ENCODE measurements at places on chromosomes 2 and 18.

- H3K4me3 ChIP-seq, result no peak overlapping the region
- peaks cover 97% of the 10 kb centered on the region for H3K27me3 ChIP-seq
Measured at GRCh38 chr2:118858485-118859156, 11.2 kb upstream of the EN1 start.

GRCh38 chr2:38509314-38509946 lies 93.3 kb downstream of the HNRNPLL start:
- peaks cover 7% of the 10 kb centered on the region for H3K4me1 ChIP-seq
- DNase-seq, result no peak
- no peak overlapping the region for H3K4me3 ChIP-seq
- H3K36me3 ChIP-seq, result no peaks in the 10 kb centered on the region

- H3K36me3 ChIP-seq, result no peaks in the 10 kb centered on the region
- no peak overlapping the region for H3K27ac ChIP-seq
- peaks cover 26% of the 10 kb centered on the region for H3K4me1 ChIP-seq
- H3K27me3 ChIP-seq, result no peaks in the 10 kb centered on the region
Measured at GRCh38 chr2:160322320-160322719, 122.2 kb upstream of the ITGB6 start.

- H3K4me1 ChIP-seq, result peaks cover 14% of the 10 kb centered on the region
- H3K27me3 ChIP-seq, result peaks cover 5% of the 10 kb centered on the region
- H3K27ac ChIP-seq, result peak overlapping the region; percentile 6
- no peaks in the 10 kb centered on the region for H3K36me3 ChIP-seq
Measured at GRCh38 chr2:23380562-23381065, 4.4 kb upstream of the KLHL29 start.

- no peaks in the 10 kb centered on the region for H3K36me3 ChIP-seq
- no peak overlapping the region for H3K27ac ChIP-seq
- no peak overlapping the region for H3K4me3 ChIP-seq
Measured at GRCh38 chr2:30216157-30216556, 15.2 kb upstream of the LBH start.

DNA sequence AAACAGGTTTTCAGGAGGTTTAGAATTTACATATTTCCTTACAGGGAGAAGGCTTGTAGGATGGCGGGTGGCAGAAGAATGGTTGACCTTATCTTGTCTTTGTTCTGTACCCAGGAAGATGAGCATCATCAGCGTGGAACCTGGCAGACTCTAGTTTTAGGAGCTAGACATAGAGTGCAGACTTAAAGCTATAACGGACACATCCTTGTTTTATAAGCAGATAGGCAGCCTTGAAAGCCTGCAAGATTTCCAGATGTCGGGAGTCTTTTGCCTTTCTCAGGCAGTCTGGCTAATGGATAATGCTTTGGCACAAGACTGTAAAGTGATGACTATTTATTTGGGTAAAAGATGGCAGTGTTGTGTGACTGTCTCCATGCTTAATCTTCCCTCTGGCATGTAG lies 11.7 kb downstream of the AQP12B start:
- H3K27me3 ChIP-seq, result peaks cover 7% of the 10 kb centered on the region
- DNase-seq, result no peak
- H3K4me3 ChIP-seq, result no peak overlapping the region
- H3K27ac ChIP-seq, result no peak overlapping the region
